ENCODE measurements at places on chromosomes 13 and 19.

DNA sequence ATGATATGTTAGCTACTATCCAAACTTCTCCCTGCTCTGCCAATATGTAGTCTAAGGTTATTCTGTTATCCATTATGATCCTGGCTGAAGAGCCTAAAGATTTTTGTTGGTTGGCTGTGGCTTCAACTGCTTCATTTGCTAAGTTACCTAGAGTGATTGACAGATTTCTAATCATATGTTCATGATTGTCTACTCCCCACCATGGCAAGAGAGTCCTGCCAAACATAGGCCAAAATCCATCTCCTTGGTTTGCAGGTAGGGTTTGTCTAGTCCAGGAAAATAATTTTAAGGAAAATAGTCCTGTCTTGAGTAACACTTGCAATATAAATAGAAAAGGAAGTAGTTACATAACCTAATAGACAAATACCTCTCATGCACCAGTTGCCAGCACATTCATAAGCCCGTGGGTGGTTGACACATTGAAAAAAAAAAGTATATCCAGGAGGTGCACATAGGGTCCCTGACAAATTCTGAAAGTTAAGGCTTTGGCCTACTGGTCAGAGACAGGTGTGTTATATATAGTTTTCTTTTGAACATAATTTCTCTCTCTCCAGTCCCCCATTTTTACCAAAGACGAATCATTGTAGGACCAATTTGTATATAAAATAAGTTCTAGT lies 5.4 kb upstream of the CBY2 start:
- DNase-seq, result no peak

DNA sequence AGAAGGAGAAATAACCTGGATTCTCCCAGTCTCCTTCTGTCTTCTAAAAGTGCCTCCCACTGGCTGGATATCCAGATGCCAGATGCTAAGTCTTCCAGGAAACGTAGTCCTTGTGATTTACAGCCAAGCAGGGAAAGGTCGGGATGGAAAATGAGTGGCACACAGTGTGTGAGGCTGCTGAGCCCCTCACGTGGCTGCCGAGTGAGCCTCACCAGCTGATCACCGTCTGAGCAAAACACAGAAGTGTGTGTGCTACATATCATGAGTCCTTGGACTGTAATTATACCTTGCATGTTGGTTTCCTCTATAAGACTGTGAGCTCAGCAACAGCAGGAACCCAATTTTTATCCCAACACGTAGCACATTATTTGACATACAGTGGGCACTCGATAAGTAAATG lies 15.1 kb downstream of the LHFPL6 start:
- no peak for DNase-seq

GRCh38 chr13:46149272-46150133 lies 32.5 kb downstream of the LCP1 start:
- DNase-seq, result no peak

GRCh38 chr13:21058361-21058760 lies 3.0 kb downstream of the LATS2 start:
- DNase-seq, result no peak

DNA sequence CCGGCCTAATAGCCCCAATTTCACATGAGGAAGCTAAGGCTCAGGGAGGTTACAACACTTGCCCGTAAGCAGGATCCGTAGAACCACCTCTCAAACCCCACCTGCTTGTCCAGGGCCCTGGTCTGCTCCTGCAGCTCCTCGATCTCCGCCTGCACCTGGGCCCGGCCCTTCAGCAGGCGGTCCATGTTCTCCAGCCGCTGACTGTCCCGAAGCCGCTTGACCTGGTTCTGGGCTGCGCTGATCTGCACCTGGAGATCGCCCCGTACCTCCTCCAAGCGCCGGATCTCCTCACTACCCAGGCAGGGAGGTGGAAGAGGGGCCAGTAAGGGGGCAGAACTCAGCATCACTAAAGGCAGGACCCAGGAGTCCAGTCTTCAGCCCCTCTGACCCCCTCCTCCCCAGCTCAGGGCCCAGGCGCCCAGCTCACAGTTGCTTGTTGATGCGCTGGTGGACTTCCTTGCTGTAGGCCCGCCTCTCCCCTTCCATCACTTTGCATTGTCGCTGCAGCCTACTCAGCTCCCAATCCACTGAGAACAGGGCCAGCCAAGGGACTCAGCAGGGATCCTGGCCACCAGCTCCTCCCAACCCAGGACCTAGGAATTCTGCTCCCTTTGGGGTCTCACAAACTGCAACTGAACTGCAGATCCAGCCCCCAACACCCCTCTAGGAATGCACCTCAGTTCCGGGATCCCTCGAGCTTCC lies 6.9 kb upstream of the EMP3 start:
- DNase-seq, result no peak

GRCh38 chr13:56349866-56350265 lies 790.9 kb upstream of the PRR20A start:
- DNase-seq, result no peak

- no peak for DNase-seq
Observed at GRCh38 chr13:77702366-77702765, 4.9 kb downstream of the SLAIN1 start.

DNA sequence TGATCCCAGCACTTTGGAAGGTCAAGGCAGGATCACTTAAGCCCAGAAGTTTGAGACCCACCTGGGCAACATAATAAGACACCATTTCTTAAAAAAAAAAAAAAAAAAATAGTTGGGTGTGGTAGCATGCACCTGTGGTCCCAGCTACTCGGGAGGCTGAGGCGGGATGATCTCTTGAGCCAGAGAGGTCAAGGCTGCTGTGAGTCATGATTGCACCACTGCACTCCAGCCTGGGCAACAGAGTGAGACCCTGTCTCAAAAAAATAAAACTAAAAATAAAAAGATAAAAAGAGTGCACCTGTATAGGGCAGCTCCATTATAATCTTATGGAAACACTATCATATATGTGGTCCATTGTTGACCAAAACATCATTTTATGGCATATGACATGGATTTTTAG lies 25.5 kb upstream of the STARD13 start:
- DNase-seq, result no peak

DNA sequence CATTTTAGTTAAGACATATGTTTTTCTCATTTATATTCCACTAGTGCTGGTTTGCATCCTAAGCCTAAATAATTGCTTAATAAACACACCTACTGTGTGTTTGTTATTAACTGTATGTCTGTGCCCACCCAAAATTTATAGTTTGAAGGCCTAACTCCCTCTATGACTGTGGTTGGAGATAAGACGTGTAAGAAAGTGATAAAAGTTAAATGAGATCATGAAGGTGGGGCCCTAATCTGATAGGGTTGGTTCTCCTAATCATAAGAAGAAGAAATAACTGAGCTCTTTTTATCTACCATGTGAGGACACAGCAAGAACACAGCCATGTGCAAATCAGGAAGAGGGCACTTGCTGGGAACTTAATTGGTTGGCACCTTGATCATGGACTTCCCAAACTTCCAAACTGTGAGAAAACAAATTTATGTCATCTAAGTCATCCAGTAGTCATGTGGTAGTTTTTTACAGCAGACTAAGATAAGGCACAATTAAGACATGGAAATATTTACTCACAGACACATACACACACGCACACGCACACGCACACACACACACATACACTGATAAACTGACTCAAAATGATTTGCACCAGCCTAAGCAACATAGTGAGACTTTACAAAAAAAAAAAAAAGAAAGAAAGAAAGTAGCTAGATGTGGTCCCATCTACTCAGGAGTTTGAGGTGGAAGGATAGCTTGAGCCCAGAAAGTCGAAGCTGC lies 662.1 kb downstream of the PCDH9 start:
- no peak for DNase-seq

- DNase-seq, result peak; percentile 88
Observed at GRCh38 chr19:47427241-47428176, 8.2 kb upstream of the MEIS3 start.

- no peak for DNase-seq
Observed at GRCh38 chr13:96996107-96996506, 1.8 kb upstream of the OXGR1 start.

- DNase-seq, result no peak
Observed at GRCh38 chr19:33438987-33439781, 65.7 kb downstream of the CEBPG start.

- peak; percentile 28 for DNase-seq
Observed at GRCh38 chr19:13154241-13154778, 4.1 kb downstream of the IER2 start.

- DNase-seq, result no peak
Observed at GRCh38 chr19:29966588-29967249, 24.7 kb downstream of the URI1 start.

- DNase-seq, result no peak
Observed at GRCh38 chr13:34070006-34070405, 252.1 kb downstream of the RFC3 start.

GRCh38 chr13:23656637-23657371 lies 86.6 kb downstream of the TNFRSF19 start:
- DNase-seq, result no peak

- DNase-seq, result no peak
Observed at GRCh38 chr13:64528838-64529237, 2701.3 kb downstream of the PCDH9 start.

DNA sequence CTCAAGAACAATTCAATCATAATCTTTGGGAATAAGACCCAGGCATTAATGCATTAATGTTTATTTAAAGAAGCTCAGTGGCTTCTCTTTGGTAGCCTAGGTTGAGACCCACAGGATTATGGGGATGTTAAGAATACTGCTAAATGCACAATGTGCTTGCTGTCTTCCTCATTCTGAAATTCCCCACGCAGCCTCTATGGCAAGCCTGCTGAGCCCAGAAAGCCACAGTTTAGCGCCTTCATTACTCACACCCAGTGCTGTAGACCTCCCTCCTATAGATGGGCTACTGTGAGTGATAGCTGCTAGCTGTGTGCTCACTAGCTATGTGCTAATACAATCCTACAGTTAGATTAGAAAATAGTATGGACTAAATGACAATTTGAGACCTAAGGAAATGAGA lies 90.6 kb downstream of the TNFSF13B start:
- DNase-seq, result no peak

DNA sequence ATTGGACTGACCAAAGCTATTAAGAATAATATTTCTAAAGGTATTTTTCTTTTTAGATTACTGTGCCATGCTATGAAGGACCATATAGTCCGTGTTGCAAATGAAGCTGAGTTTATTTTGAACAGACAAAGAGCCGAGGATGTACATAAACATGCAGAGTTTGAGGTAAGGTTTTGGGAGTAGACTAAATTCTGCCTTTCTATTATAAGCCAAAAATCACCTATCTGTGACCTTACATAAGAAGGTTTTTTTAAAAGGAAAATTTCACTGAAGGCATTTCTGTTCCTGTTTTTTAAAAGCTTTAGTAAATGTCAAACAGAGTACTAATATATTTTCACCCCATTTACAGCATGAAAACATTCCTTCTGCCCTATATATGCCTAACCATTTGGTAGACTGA lies 127.4 kb downstream of the MAB21L1 start:
- no peak for DNase-seq

DNA sequence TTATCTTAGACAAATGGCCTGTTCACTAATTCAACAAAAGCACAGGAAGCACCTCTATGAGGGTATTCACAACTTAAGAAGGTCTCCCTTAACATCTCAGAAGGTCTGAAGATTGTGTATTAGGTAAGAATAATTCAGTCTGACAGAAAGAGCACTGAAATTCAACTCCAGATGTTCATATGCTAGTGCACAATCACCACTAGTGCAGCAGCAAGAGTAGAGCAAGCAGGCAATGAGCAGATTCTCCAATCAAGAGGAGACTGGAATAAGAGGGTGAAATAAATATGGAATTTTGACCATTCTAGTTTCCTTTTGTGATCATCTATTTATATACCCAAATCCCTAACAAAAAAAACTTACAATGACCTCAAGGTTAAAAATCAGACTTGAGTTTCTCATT lies 52.0 kb downstream of the MPHOSPH8 start:
- no peak for DNase-seq

GRCh38 chr19:29819300-29819699 lies 7.5 kb downstream of the CCNE1 start:
- no peak for DNase-seq

DNA sequence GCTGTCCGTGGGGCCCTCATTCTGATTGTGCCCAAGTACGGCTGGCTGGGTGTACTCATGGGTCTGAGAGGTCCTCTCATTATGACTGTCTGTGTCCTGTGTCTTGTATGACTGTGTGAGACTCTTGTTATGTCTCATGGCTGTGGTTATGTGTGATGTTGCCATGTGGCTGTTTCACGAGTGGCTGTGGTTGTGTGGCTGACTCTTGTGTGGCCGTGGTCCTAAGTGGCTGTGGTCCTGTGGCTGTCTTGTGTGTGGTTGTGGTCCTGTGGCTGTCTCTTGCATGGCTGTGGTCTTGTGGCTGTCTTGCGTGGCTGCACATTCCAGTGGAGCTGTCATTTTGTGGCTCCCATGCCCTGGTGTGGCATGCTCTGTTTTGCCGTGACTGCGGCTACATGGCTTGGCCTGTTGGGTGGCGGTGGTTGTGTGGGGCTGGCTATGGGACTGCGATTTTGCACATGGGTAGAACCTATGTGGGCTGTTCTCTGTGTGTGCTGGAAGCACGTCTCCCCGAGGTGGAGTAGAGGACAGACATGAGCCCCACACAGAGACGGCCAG lies 2.5 kb downstream of the LYL1 start:
- DNase-seq, result no peak

GRCh38 chr19:14450168-14450874 lies 17.2 kb downstream of the PKN1 start:
- DNase-seq, result no peak

- no peak for DNase-seq
Observed at GRCh38 chr13:35694549-35695447, 218.3 kb upstream of the MAB21L1 start.
